Activated CD8-positive, alpha-beta memory T cell treated with anti-CD3 and anti-CD28 coated beads, Interleukin-2, amount 10 ng/mL, durations not matched to agents 7 days and 5 days (primary cell): ENCODE measurements at places on chromosomes 13 and 19. TPM values are rescaled to one million over a fixed set of nuclear protein-coding genes. Genes with fewer than 3 reads are reported as not detected.

GRCh38 chr19:291006-291521, at the start of gene PLPP2:
TSS of gene PLPP2 (minus strand) at chr19:291403. CDS start at chr19:291336, 67 bp downstream.
- H3K27ac ChIP-seq = no peak within 1 kb of the TSS
- peaks cover 2% of the 10 kb centered on the region for H3K4me1 ChIP-seq
- H3K36me3 ChIP-seq = no peaks in the 10 kb centered on the region
- DNase-seq = no peak

The GSX1 gene
- not detected for total RNA-seq

- H3K27ac ChIP-seq = no peak overlapping the region
- H3K4me3 ChIP-seq = no peak overlapping the region
- no peaks in the 10 kb centered on the region for H3K27me3 ChIP-seq
- no peak for DNase-seq
- H3K36me3 ChIP-seq = peaks cover 29% of the 10 kb centered on the region
Measured at GRCh38 chr13:40963927-40964326, 55.2 kb downstream of the ELF1 start.

- peak; percentile 66 for DNase-seq
- peaks cover 12% of the 10 kb centered on the region for H3K27me3 ChIP-seq
- peaks cover 57% of the 10 kb centered on the region for H3K4me1 ChIP-seq
- peak overlapping the region; percentile 91 for H3K4me3 ChIP-seq
Measured at GRCh38 chr13:79481685-79482052, 714 bp downstream of the NDFIP2 start.

The WASF3 gene
- not detected for total RNA-seq

- peak; percentile 58 for DNase-seq
- no peaks in the 10 kb centered on the region for H3K27me3 ChIP-seq
- peaks cover 5% of the 10 kb centered on the region for H3K36me3 ChIP-seq
- H3K27ac ChIP-seq = peak overlapping the region; percentile 49
Measured at GRCh38 chr19:1811472-1811894, 593 bp downstream of the ATP8B3 start.

The TUBA3C gene
- not detected for total RNA-seq

The CD79A gene
- 4.1 TPM for total RNA-seq

The RFX1 gene
- 16.0 TPM for total RNA-seq

DNA sequence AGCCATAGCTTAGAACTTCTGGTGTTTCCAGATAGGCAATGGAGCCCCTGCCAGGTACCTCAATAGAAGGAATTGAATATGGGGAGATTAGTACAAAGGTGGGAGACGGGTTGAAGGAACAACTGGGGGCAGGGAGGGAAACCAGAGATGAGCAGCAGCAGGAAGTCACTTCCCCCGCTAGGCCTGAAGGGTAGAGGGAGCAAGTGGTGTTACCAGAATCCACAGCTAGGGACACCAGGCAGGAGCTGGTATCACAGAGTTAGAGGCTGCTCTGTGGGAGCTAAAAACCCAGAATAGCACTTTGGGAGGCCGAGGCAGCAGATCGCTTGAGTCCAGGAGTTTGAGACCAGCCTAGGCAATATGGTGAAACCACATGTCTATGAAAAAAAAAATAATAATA, 15.3 kb upstream of the HNRNPUL1 start:
- H3K4me3 ChIP-seq = no peak overlapping the region
- no peaks in the 10 kb centered on the region for H3K36me3 ChIP-seq
- no peaks in the 10 kb centered on the region for H3K4me1 ChIP-seq

The PCP2 gene
- 0.56 TPM for total RNA-seq

GRCh38 chr19:46381756-46382345, 31.5 kb downstream of the CCDC8 start:
- H3K4me1 ChIP-seq = no peaks in the 10 kb centered on the region
- H3K36me3 ChIP-seq = peaks cover 51% of the 10 kb centered on the region
- H3K27ac ChIP-seq = no peak overlapping the region
- DNase-seq = no peak
- H3K27me3 ChIP-seq = no peaks in the 10 kb centered on the region
- no peak overlapping the region for H3K4me3 ChIP-seq

GRCh38 chr19:45528149-45528743, 21.0 kb downstream of the VASP start:
- H3K4me1 ChIP-seq = peaks cover 16% of the 10 kb centered on the region
- peaks cover 46% of the 10 kb centered on the region for H3K36me3 ChIP-seq
- no peak for DNase-seq
- H3K27me3 ChIP-seq = no peaks in the 10 kb centered on the region
- H3K4me3 ChIP-seq = no peak overlapping the region

The C19orf33 gene
- total RNA-seq = not detected

DNA sequence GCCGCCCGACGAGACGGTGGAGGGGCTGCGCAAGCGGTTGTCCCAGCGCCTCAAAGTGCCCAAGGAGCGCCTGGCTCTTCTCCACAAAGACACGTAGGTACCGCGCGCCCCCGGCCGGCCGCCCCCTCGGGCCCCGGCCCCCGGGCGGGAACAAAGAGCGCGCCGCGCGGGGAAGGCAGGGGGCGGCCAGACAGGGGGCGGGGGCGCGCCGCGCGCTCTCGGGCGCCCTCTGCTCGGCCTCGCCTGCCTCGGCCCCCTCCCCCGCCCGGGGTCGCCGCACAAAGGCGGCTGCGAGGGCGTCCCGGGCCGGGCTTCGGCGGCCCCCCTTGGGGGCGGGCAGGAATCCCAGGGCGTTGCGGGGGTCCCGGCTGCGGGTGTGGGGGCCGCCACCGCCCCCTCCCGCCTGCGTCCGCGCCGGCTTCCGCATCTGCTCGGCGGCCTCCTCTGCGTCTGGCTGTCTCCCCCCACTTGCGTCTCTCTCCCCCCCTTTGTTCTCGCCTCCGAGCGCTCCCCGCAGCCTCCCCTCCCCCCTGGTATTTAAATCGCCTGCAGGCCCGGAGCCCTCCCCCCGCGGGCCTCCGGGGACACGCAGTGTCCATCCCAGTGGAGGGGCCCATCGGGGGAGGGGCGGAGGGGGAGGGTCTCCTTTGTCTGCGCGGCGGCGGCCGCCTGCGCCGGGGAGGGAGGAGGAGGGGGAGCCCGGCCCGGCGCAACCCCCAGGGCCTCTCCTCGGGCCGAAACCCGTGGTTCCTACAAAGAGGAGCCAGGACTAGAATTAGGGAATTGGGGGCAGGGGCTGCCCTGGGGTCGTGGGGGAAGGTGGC, 2.3 kb downstream of the MIDN start:
- H3K27me3 ChIP-seq = no peaks in the 10 kb centered on the region
- peak; percentile 76 for DNase-seq
- peak overlapping the region; percentile 98 for H3K4me3 ChIP-seq
- peaks cover 30% of the 10 kb centered on the region for H3K36me3 ChIP-seq

DNA sequence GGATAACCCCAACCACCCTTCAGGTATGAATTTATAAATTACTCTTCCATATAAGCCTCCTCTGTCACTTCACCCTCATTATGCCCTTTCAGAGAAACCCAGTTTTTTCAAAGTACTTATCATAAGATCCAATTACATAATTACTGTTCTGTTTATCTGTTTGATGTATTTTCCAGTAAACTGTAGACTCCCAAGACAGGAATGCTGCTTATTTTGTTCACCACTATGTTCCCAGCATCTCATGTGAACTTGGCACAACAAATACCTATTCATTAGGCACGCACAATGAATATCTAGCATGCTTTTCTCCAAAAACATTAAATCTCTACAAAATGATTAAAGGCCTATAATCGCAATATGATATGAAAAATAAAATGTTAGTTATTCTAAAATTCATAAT, 13.2 kb downstream of the ENOX1 start:
- H3K27me3 ChIP-seq = peaks cover 24% of the 10 kb centered on the region
- no peak overlapping the region for H3K4me3 ChIP-seq
- DNase-seq = no peak
- H3K36me3 ChIP-seq = no peaks in the 10 kb centered on the region
- H3K4me1 ChIP-seq = no peaks in the 10 kb centered on the region

GRCh38 chr13:60411464-60411863, 14.4 kb downstream of the TDRD3 start:
- peaks cover 24% of the 10 kb centered on the region for H3K4me1 ChIP-seq
- no peak overlapping the region for H3K4me3 ChIP-seq
- no peak overlapping the region for H3K27ac ChIP-seq
- H3K27me3 ChIP-seq = no peaks in the 10 kb centered on the region

The FUT1 gene
- 0.06 TPM for total RNA-seq

- H3K27me3 ChIP-seq = peaks cover 26% of the 10 kb centered on the region
- DNase-seq = no peak
- H3K4me1 ChIP-seq = peaks cover 16% of the 10 kb centered on the region
- no peak overlapping the region for H3K4me3 ChIP-seq
Measured at GRCh38 chr13:23385931-23386330, 47.6 kb downstream of the SACS start.

The IGFL4 gene
- total RNA-seq = not detected

The IGFL2 gene
- total RNA-seq = not detected

- no peaks in the 10 kb centered on the region for H3K36me3 ChIP-seq
- H3K4me3 ChIP-seq = no peak overlapping the region
- no peaks in the 10 kb centered on the region for H3K4me1 ChIP-seq
- H3K27me3 ChIP-seq = peaks cover 43% of the 10 kb centered on the region
Measured at GRCh38 chr19:50669302-50670101, 20.3 kb downstream of the C19orf81 start.

- H3K4me1 ChIP-seq = peaks cover 3% of the 10 kb centered on the region
- H3K36me3 ChIP-seq = no peaks in the 10 kb centered on the region
- H3K27ac ChIP-seq = no peak overlapping the region
- no peak overlapping the region for H3K4me3 ChIP-seq
- peaks cover 44% of the 10 kb centered on the region for H3K27me3 ChIP-seq
- DNase-seq = no peak
Measured at GRCh38 chr13:25118378-25118905, 22.5 kb downstream of the PABPC3 start.

- peaks cover 35% of the 10 kb centered on the region for H3K36me3 ChIP-seq
- H3K4me1 ChIP-seq = peaks cover 43% of the 10 kb centered on the region
- no peaks in the 10 kb centered on the region for H3K27me3 ChIP-seq
Measured at GRCh38 chr19:18308051-18308947, 14.6 kb downstream of the LSM4 start.

GRCh38 chr13:93726173-93726957, 499.8 kb downstream of the GPC6 start:
- H3K4me3 ChIP-seq = no peak overlapping the region
- H3K27ac ChIP-seq = no peak overlapping the region
- H3K27me3 ChIP-seq = no peaks in the 10 kb centered on the region
- DNase-seq = no peak

DNA sequence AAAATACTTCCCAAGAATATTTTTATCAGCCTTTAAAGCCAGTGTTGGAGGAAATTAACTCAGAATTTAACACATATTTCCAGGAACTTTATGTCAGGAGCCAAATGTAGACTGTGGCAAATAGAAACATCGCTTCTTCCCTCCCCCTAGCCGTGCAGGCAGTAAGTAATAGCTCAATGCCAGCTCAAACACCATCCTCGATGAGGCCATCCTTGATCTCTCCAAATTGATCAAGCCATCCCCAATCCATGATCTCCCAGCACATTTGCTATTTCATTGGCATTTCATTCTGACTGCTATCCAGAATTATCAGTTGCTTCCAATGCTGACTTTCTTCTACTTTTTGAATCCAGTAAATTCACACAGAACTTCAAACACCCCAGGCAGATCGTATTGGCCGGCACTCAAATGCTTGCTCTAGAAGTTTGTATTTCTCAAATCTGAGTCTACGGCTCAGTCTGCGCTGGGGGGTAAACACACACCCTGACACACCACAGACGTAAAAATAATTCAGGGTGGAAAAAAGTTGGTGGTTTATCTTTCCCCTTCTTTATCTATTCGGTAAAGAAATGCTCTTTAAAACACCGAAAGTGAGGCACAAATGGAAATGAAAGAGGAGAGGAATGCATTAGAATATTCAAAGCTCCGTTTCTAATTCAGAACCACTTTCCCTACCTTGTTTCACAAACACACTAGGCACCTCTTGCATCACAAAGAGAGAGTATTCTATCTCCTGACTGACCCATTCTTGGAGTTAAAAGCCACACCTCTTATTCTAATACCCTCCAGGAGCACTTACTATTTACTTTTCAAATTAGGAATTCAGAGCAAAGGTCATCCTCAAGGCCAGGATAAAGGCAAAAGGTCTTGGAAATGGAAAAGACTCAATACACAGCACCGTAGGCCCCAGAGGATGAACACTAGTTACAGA, 991 bp downstream of the OBI1 start:
- H3K27me3 ChIP-seq = no peaks in the 10 kb centered on the region
- peak overlapping the region; percentile 93 for H3K4me3 ChIP-seq
- H3K27ac ChIP-seq = peak overlapping the region; percentile 91
- peaks cover 48% of the 10 kb centered on the region for H3K4me1 ChIP-seq
